Activated CD4-positive, alpha-beta memory T cell treated with anti-CD3 and anti-CD28 coated beads, Interleukin-2, amount 10 ng/mL, durations not matched to agents 7 days and 5 days (primary cell): ENCODE measurements at places on chromosomes 1 and 21.

DNA sequence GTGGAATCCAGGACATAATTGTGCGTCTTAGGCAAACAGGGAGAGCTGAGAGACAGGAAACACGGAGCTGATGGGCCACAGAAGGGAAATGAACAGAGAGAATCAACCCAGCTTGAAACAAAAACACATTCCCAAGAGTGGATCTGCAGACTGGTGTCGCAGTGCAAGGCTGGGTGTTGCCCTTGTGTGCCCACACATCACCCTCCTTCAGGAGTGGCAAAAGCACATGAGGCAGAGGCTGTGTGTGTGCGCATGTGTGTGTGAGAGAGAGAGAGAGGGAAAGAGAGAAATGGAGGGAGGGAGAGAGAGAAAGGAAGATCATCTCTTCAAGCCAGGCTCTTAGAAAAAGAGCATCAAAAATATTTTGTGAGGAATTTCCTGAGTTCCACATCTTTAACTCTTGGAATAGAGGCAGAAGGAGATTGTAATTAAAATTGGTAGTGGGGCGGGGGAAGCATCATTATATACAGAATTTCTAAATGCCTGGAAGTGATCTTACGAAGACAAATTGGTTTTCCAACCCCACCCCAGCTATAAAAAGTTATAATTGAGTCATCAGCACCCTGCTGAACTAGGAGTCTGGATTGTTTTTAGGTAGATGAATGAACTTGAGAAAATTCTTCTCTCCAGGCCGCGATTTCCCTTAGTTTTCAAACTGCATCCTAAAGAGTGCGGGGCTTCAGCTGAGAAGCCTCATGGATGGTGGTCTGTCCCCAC lies 480.7 kb downstream of the NPHP4 start:
- DNase-seq, result no peak

DNA sequence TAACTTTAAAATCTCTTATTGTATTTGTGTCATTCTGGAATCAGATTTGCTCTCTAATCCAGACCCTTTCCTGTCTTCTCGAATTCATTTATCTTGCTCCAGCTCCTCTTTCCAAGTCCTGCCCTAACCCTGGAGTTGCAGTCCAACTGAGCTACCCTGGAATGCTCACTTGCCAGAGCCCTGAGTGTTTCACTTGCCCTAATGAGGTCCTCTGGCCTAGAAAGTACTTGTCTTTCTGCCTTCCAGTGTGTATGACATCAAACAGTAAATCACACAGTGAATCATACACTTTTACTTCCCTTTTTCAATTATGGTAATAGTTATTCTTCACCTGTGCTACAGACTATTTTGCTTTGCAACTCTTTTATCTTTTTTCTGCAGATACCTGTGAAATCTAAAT lies 96.9 kb downstream of the NEK7 start:
- DNase-seq, result no peak

DNA sequence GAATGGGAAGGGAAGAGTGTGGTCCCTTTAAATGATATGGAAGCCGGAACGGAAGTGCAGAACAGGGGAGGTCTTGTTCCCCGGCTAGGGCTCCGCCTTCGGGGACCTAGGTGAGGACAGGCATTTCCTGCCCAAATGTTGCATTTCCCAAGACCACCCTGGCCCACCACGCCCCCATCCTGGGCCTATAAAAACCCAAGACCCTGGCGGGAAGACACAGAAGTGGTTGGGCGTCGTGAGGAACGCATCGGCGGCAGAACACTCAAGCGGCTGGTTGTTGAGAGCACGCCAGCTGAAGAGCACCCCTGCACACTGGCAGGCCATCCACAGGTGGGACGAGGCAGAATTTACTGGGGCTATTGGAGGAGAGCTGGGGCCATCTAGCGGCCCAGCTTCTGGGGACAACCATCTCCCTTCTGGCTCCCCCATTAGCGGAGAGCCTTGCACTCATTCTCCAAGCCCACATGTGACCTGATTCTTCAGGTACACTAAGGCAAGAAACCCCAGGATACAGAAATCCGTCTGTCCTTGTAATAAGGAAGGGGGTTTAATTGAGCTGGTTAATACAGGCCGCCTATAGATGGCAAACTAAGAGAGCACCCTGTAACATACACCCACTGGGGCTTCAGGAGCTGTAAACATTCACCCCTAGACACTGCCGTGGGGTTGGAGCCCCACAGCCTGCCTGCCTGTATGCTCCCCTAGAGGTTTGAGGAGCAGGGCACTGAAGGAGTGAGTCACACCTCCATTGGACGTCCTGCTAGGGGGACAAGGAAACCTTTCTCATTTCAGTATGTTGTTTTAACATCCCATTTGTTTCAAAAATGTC lies 1327.9 kb downstream of the BRINP3 start:
- no peak for DNase-seq

GRCh38 chr1:94538243-94538827 lies 3.2 kb downstream of the F3 start:
- no peak for DNase-seq

- DNase-seq, result no peak
Measured at GRCh38 chr1:100361511-100362089, 9.3 kb downstream of the CDC14A start.

DNA sequence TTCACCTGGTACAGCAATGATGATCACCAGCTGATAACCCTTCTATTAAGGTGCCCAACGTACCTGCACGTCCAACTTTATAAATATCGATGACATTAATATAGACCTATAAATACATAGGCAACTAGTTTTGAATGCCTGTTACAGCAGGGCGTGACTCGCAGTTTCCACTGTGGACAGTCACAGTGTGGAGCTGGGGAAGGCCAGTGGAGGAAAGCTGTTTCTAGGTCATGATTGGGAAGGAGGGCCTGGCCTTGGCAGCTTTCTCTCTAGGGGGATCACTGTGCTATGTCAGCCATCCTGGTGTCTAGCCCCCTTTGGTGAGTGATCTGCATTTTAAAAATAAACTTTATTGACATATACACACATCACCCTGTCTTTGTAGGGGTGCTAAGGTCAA lies 4.4 kb upstream of the PRDM15 start:
- no peak for DNase-seq

- no peak for DNase-seq
Measured at GRCh38 chr1:241531195-241532161, 700 bp upstream of the KMO start.

DNA sequence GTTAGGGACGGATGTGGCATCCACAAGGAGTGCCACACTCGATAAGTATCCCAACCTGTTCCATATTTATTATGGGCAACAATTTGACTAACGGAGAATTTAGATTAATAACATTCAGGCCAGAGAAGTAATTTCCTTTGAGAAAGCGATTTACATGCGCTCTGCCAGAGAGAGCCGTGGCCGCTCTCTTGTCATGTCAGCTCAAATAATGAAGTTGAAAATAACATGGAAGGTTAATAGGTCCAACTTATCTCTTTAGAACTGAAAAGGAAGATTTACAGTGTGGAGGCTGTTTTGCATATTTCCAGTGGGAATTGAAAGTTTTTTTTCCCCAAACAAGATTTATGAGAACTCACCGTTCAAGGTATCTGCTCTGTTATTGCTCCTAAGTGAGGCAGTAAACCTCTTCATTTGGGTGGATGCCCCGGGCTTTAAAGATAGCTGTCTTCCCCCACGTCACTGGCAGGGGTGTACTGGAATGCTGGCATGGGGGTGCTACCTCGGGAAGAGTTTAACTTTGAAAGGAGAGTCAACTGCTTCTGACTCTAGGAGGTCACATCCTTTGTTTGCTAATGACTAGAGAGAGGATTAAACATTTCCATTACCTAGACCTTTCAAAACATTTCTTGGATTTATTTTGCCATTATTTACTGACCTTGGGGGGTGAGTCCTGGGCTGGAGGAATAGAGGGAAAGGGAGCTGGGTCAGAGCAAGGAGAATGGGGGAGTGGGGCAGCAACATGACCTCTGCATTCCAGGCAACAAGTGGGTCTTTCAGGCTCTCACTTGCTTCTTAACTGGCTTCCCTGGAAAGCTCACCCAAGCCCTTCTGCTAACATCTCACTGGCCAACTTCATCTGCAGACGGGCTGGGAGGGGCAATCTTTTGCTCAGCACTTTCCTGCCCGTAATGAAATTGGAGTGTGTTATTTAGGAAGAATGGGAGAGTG lies 204.2 kb downstream of the CAMTA1 start:
- DNase-seq, result no peak

DNA sequence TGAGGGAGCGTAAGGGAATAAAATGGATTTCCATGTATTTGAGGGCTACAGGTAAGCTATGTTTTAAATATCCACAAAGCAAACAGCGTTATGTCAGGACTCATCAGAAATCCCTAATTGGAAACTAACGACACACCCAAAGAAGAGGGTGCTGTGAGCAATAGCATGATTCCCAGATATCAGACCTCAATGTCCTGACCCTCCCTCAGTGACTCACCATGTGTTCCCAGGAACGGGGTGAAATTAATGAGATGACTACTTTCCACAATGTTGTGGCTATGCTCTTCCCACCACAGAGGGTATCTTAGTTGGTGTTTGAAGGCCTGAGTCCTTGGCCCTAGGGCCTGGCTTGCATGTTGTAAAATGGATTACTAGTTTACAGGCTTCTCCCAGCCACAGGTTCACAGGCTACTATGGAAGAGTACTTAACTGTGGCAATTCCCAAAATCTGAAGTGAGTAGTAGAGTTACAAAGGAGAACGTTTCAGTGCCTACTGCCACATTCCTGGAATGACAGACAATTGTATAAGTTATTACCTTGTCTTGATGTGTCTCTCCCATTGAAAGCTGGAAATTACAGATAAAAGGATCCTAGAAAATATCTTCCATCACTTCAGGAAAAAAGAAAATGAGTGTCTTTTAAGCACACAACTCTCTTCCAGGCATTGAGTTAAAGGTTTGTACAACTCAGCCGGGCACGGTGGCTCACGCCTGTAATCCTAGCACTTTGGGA lies 1.7 kb upstream of the KRTAP11-1 start:
- no peak for DNase-seq

GRCh38 chr21:33169359-33169758 lies 60.4 kb upstream of the IFNAR2 start:
- DNase-seq, result no peak

GRCh38 chr1:53413175-53414001 lies 45.8 kb upstream of the DMRTB1 start:
- peak; percentile 78 for DNase-seq

DNA sequence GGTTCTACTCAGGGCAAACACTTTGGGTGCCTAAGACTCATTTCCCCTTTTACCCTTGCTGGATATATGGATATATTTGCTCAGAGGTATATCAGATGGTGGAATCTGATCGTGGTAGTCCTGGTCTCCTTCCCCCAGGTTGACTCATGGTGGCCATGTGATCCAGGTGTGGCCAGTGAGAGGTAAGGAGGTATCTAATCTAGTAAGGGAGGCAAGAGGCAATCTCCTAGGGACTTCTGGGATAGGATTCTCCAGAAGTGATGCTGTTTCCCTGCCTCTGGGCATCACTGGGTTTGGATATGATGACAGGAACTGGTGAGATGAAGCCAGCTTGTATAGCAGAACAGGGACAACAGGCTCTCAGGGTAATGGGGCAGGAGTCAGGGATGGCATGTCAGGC lies 8.5 kb upstream of the DENND2D start:
- no peak for DNase-seq

DNA sequence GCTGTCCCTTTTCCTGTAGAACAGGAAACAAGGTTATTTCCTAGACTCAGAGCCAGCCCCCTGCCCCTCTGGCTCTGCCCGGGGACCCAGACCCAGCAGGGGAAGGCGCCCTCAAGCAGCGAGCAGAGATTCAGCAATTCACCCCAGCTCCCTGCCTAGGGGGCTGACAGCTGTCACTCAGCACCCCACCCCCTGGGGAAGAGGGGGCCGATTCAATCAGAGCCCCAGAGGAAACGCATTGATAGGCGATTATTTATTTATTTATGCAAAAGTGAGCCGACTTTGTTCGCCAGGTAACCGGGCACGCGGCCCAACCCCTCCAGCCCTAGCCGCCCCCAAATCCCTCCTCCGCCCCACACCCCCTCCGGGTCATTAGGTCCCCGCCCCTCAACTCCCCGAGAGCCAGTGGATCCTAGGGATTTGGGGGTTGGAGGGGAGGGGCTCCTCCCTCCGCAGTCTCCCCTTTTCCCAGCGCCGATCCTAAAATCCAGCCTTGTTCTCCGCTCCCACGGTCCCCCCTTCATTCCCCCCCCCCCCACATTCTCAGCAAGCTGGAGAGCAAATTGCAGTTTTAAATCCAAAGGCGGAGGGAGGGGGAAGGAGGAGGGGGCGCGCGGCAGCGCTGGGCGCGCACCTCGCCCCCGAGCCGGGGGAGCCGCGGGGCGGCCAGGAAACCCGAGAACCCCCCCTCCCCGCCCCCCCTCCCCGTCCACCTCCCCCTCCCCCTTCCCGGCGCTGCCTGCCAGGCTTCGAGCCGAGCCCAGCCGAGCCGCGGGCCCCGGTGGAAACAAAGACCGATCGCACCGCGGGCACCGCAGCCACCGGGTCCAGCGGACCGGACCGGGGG lies 1.3 kb downstream of the AHDC1 start:
- DNase-seq, result peak; percentile 52

DNA sequence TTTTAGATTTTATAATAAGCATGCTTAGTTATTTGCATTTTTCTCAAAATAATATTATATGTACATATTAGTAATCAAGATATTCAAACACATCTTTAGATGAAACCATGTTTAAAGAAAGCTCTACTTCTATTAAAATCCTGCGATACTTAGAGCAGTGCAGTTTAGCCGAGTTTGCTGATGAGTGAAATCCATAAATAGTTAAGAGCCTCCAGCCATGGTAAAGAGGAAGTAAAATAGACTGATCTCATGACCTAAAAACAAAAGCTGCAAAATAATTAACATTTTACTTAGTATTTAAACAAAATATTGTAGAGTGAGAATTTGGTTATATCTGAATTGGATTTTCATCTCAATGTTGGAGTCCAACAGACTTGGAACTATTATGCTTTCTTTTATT lies 147.4 kb upstream of the NRIP1 start:
- no peak for DNase-seq

- DNase-seq, result no peak
Measured at GRCh38 chr1:43651188-43651587, 1.2 kb downstream of the KDM4A start.

GRCh38 chr1:222546548-222547259 lies 1.2 kb downstream of the HHIPL2 start:
- DNase-seq, result no peak

GRCh38 chr1:34166625-34167361 lies 1.8 kb upstream of the CSMD2 start:
- DNase-seq, result no peak

GRCh38 chr1:201098992-201099677 lies 13.1 kb downstream of the CACNA1S start:
- no peak for DNase-seq

- DNase-seq, result no peak
Measured at GRCh38 chr1:197178998-197179397, 32.5 kb upstream of the ASPM start.

DNA sequence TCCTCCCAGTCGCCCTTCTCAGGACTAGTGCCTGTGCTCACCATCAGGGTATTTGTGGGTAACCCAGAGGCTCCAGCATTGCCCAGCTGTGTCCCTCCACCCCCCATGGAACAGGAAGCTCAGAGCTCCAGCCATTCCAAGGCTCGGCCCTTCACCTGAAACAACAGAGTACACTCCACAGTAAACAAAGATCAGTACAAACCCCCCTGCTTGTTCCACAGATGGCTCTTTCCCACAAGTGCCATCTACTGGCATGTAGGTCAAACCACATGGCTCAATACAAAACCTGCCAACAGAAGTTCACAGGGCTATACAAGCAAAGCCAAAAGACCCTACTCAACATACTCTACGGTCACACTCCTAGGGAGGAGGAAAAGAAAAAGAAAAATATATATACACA lies 258.7 kb downstream of the AGBL4 start:
- DNase-seq, result no peak
